Activated CD4-positive, alpha-beta T cell treated with anti-CD3 and anti-CD28 coated beads for 24 hours (primary cell): ENCODE measurements at places on chromosomes 2 and 18.

DNA sequence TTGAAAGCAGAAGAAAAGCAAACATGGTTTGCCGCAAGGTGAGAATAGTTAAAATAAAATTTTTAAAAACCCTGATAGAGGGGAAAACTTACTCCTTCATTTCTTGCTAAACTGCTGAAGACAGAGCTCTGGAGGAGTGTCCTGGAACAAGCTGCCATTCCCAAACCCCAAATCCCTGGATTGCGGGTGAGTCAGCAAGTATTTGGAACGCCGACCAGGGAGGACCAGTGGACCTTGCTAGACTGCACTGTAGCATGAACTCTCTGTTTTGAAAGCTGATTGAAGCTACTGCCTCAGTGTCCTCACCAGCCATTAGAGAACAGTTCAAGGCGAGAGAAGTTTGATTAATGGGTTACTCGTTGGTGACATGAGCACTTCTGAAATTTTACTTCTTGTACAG lies 99.4 kb upstream of the RASGRP3 start:
- DNase-seq = no peak

GRCh38 chr2:71950256-71951082 lies 197.2 kb downstream of the CYP26B1 start:
- DNase-seq = no peak

DNA sequence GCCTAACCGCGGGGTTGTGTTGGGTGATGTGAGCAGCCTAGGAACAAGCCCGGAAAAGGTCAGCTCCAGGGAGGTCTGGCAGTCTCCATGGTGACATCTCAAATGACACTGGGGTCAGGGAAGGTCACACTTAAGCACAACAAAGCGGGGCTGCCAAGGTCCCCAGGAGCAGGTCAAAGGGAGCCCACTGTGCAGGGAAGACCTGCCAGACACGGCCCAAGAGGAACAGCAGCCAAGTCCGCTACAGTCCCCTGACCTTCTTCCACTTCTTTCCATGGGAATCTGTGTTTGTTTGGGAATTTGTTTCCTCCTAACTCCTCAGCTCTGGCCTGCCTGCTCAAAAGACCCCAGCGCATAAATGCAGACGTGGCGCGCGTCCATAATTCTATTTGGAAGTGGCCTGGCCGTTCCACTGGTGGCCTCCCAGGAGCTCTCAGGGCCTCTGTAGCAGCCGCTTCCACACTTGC lies 232.1 kb upstream of the COPS8 start:
- no peak for DNase-seq

GRCh38 chr18:52008330-52008729 lies 331.7 kb upstream of the DCC start:
- no peak for DNase-seq
